Activated naive CD4-positive, alpha-beta T cell treated with anti-CD3 and anti-CD28 coated beads for 36 hours (primary cell): ENCODE measurements at places on chromosomes 3 and 15. TPM values are rescaled to one million over a fixed set of nuclear protein-coding genes. Genes with fewer than 3 reads are reported as not detected.

GRCh38 chr3:130519754-130520153 lies 2.8 kb downstream of the COL6A6 start:
- no peaks in the 10 kb centered on the region for H3K36me3 ChIP-seq
- H3K4me3 ChIP-seq: no peak overlapping the region
- H3K27me3 ChIP-seq: peaks cover 33% of the 10 kb centered on the region
- DNase-seq: no peak
- no peak overlapping the region for H3K27ac ChIP-seq

NDUFAF3 gene
- 115 TPM for total RNA-seq

GRCh38 chr3:160956785-160957184 lies 148.4 kb downstream of the B3GALNT1 start:
- H3K36me3 ChIP-seq: no peaks in the 10 kb centered on the region
- no peak overlapping the region for H3K27ac ChIP-seq
- no peaks in the 10 kb centered on the region for H3K4me1 ChIP-seq
- no peaks in the 10 kb centered on the region for H3K27me3 ChIP-seq

- no peaks in the 10 kb centered on the region for H3K4me1 ChIP-seq
- no peaks in the 10 kb centered on the region for H3K36me3 ChIP-seq
- no peak overlapping the region for H3K27ac ChIP-seq
- no peak overlapping the region for H3K4me3 ChIP-seq
- no peaks in the 10 kb centered on the region for H3K27me3 ChIP-seq
- DNase-seq: no peak
Observed at GRCh38 chr3:20564966-20565365, 379.0 kb upstream of the SGO1 start.

UQCRC1 gene
- total RNA-seq: 232 TPM

GRCh38 chr15:28107904-28108275 lies 8.8 kb upstream of the OCA2 start:
- peaks cover 8% of the 10 kb centered on the region for H3K4me1 ChIP-seq
- no peak overlapping the region for H3K27ac ChIP-seq
- H3K4me3 ChIP-seq: peak overlapping the region; percentile 21
- no peak for DNase-seq
- peaks cover 33% of the 10 kb centered on the region for H3K27me3 ChIP-seq
- peaks cover 13% of the 10 kb centered on the region for H3K36me3 ChIP-seq

ZNF385D gene
- not detected for total RNA-seq

- DNase-seq: no peak
- H3K27ac ChIP-seq: no peak overlapping the region
- peaks cover 9% of the 10 kb centered on the region for H3K4me1 ChIP-seq
- H3K27me3 ChIP-seq: no peaks in the 10 kb centered on the region
Observed at GRCh38 chr3:172600644-172601065, 77.4 kb upstream of the TNFSF10 start.
